Esophagus squamous epithelium (tissue), 5 donors: ENCODE measurements at places on chromosomes 2 and 18.

- no peak for DNase-seq
Measured at GRCh38 chr18:37440206-37440605, 125.4 kb downstream of the CELF4 start.

DNA sequence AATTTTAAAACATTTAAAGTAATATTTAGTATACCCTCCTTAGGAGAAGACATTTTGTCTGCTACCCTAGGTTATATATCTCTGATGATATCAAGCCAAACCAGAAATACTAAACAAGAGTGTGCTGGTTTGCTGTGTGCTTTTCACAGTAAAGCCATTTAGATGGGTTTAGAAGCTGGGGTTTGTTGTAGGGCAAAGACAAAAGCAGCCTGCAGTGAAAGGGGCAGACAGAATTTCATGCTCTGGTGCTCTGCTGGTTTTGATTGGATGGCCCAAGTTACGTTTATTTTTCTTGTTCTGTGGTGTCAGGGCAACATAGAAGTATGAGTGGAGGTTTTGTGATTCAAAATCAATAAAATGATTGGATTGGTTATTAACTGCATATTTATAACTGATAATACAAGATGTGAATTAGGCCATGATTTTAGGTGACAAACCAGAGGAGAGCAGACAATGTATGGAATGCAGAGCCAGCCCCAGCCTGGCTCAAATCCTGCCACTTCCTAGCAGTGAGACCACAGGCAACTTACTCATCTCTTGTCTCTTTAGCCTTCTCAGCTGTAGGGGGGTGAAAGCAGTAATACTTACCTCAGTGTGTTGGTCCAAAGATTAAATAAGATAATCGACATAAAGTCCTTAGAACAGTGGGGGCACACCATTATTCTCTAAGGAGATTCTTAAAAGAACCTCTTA, 30.9 kb upstream of the IER3IP1 start:
- DNase-seq = no peak

GRCh38 chr2:241493092-241493491, 15.3 kb downstream of the STK25 start:
- no peak for DNase-seq

DNA sequence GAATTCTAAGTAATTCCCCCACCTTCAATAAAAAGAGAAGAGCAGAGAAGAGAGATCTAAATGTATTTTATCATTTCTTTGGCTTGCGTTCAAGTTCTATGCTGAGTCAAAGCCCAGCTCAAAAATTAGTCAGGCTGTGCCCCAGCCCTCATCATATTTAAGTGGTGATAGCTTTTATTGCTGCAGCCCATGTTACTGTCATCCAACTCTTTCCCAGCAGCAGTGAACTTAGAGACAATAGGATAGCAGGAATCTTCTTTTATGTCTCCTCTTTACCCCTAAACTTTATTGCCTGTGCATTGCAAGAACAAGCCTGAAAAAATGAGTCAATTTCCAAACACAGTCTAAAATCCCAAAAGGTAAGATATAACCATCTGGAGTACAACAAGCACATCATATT, 1599.3 kb upstream of the PIK3C3 start:
- no peak for DNase-seq

DNA sequence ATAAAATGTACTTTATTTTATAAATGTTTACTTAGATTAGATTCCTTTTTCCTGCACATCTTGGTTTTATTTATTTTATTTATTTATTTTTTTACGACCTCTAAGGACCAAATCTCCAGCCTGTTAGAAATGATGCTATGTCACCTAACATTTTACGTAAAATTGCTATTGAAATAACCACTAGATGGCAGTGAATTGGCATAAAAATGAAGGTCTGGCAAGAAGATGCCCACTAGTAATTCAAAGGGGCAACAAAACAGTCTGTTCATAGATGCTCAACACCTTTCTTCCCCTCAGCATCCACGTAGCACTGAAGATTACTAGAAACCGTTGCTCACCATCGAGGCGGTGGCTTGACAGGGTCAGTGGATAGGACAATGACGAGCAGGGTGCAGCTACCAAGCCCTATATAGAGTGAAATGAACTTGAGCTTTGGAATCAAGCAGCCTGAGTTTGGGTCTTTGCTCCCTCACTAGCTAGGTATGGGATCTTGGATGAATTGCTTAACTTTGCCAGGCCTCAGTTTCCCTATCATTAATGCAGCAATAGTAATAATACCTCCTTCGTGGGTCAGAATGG, 128.7 kb upstream of the L3MBTL4 start:
- no peak for DNase-seq

- DNase-seq = no peak
Measured at GRCh38 chr2:43340066-43340465, 113.7 kb upstream of the ZFP36L2 start.

- no peak for DNase-seq
Measured at GRCh38 chr2:217798191-217798590, 204.6 kb downstream of the TNS1 start.

GRCh38 chr2:112767693-112768330, 3.4 kb upstream of the CKAP2L start:
- no peak for DNase-seq

- DNase-seq = no peak
Measured at GRCh38 chr2:101571951-101572350, 97.0 kb upstream of the RFX8 start.

DNA sequence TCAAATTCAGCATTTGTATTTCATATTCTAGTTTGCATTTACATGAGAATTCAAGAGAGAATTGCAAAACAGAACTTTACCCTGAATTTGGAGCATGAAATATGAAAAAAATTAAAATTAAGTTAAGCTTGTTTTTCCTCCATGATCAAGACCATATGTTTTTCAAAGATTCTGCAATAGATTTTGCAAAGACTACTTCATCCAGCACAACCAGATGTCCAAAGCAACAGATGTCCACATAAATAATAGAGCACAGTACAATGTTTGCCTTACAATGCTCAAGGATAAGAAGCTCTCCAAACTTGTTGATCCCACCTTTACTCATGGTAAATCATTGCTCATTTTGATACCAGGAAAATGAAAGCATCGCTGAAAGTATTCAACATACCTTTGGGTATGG, 25.6 kb downstream of the FAP start:
- no peak for DNase-seq

- no peak for DNase-seq
Measured at GRCh38 chr2:143779021-143779420, 649.8 kb downstream of the ARHGAP15 start.

DNA sequence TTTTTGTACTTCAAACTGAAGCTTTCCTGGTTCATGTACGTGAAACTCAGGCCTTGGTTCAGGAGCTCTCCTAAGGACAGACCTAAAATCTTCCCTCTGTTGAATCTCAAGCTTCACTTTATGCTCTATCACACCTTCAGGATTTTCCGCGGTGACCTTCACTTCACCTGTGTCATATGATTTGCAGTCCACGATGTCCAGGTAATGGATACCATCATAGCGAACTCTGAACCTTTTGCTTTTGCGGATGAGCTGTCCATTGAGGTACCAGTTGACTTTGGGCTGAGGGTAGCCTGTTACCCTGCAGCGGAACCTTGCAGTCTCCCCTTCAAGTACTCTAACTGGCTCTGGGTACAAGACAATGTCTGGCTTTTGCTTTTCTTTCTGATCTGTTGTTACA, 31.2 kb downstream of the TTN start:
- no peak for DNase-seq

- no peak for DNase-seq
Measured at GRCh38 chr2:200797242-200797770, 14.4 kb upstream of the BZW1 start.

- no peak for DNase-seq
Measured at GRCh38 chr2:234164493-234165413, 114.3 kb downstream of the SPP2 start.

- DNase-seq = no peak
Measured at GRCh38 chr18:23661735-23662308, 889 bp downstream of the ANKRD29 start.

- no peak for DNase-seq
Measured at GRCh38 chr2:38317725-38318124, 59.3 kb downstream of the ATL2 start.

DNA sequence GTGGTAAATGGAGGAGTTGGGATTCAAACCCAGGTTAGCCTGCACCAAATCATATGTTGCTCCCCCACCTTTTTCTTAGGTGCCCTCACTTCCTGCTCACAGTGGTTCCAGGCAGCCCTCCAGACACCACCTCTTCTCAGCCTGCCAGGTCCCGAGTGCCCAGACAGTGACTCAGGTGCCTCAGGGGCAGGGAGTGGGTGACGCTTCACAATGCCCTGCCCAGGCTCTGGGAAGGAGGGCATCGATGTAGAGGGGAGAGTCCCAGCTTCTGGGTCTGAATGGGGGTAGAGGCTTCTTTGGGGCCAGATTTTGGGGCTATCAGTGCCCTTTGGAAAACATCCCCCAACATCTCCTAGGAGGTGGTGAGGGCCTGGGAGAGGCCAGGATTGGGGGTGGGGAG, 5.2 kb upstream of the DNAJB2 start:
- no peak for DNase-seq

DNA sequence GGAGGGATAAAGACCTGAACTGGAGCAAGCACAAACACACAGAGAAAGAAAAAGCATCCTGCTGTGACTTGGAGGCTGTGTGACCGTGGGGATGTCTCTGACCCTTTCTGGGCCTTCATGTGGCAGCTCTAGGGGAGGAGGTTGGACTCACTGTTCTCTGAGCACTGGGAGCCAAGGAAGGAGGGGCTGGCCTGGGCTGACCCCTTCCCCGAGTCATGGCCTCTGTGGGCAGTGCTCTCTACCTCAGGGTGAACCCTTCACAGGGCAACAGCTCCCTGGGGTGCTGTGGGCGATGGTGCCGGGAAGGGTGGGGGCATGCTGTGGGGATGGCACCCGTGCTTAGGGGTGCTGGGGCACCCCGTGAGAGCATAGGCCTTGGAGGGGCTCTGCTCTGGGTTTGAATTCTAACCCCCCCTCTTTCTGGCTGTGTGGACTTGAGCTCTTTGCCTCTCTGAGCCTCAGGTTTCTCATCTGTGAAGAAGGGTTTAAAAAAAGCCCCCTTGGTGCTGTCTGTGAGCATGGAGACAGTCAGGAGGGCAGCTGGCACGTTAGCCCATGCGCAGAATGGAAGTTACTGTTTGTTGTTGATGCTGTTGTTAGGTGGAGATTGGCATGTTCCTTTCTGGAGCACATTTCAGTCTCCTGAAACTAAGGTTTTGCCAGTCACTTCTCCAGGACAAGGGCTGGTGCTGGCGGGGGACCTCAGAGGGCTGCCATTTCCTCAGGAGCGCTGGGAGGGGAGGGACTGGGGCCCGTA, 700 bp downstream of the TOGARAM2 start:
- DNase-seq = no peak

GRCh38 chr18:12278741-12279682, 24.9 kb downstream of the CIDEA start:
- DNase-seq = no peak

DNA sequence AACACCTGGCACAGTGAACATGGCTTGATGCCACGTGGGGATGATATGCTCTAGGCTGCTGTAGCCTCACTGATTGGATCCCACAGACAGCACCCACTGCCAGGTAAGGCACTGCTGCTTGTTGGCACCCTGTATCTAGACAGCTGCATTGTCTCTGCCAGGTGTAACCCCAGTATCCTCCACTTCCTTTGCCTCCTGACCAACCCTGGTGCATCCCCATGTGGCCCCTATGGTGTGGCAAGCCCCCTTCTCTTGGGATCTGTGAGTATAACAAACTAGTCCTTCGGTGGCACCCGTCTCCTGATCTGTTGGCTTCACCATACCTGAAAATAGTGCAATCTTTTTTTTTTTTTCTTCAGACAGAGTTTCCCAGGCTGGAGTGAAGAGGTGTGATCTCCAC, 11.1 kb downstream of the TEX51 start:
- DNase-seq = no peak
